Posterior cingulate gyrus (tissue), 11 donors: ENCODE measurements at places on chromosomes 7 and 10.

GRCh38 chr10:60384011-60384410 lies 5.7 kb downstream of the ANK3 start:
- no peak for DNase-seq

GRCh38 chr7:92546856-92547497 lies 18.4 kb downstream of the RBM48 start:
- no peak for DNase-seq

DNA sequence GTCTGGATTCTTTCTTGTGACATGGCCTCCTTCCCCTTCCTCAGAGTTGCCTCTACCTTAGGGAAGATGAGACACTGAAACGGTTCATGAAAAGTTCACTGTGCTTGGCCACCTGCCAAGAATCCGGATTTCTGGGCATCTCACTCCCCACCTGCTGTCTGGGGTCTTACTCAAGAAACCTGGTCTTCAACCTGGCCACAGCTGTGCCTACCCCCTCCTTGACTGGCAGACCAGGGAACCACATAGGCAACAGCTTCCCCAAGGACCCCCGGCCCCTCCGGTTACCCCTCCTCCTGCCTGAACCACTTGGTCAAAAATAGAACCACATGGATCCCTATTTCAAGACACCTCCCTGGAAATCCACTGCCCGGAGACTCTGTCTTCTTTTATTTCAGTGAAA lies 58.7 kb upstream of the NANOS1 start:
- no peak for DNase-seq

DNA sequence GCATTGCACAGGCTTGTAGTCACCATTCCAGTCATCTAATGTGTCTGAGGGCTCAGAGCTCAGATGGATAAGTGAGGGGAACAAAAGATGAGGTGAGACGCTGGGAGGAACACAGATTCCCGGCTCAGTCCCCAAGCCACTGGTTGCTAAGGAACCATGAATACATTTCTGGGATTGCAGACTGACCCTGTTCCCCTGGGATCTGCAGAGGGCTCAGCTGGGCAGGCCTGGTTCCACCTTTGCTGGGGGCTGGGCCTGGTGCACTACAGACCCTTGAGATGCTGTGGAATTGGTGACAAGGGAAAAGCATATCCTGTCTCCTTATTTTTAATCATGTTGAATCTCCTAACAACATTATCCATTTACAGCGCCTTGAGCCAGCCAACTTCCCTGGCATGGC lies 19.2 kb downstream of the ELFN1 start:
- peak; percentile 13 for DNase-seq

GRCh38 chr10:8150401-8150905 lies 96.0 kb downstream of the GATA3 start:
- DNase-seq: no peak

GRCh38 chr7:44050121-44050914 lies 5.8 kb downstream of the DBNL start:
- DNase-seq: no peak

GRCh38 chr10:74677951-74678350 lies 148.4 kb upstream of the KAT6B start:
- DNase-seq: no peak

- no peak for DNase-seq
These were observed 158.4 kb downstream of the PARD3 start for GRCh38 chr10:34656661-34657060.

GRCh38 chr7:5439572-5440496 lies 16.2 kb upstream of the TNRC18 start:
- DNase-seq: no peak

DNA sequence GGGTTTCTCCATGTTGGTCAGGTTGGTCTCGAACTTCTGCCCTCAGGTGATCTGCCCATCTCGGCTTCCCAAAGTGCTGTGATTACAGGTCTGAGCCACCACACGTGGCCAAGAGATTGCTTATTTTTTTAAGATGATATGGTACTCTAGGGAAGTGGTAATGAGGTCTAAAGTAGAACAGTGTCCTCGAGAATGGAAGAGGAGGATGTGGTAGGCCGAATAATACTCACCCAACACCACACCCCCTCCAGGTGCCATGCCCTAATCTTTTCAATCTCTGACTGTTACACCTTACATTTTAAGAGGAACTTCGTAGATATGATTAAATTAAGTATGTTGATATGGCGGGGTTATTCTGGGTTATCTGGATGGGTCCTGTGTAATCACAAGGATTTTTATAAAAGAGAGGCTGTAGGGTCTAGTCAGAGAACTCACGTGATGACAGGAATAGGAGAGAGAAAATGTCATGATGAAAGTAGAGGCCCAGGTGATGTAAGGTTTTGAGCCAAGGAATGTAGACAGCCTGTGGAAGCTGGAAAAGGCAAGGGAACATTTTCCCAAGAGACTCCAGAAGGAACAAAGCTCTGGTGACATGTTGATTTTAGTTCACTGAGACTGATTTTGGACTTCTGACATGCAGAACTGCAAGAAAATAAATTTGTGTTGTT lies 29.5 kb downstream of the CDK13 start:
- no peak for DNase-seq

- DNase-seq: no peak
These were observed 13.1 kb upstream of the SLC35B4 start for GRCh38 chr7:134329614-134330346.
